AG08396 (cell line): ENCODE measurements at places on chromosomes 5 and 9.

GRCh38 chr9:136650648-136651047 is 12.1 kb upstream of the EGFL7 start:
- no peak for DNase-seq

DNA sequence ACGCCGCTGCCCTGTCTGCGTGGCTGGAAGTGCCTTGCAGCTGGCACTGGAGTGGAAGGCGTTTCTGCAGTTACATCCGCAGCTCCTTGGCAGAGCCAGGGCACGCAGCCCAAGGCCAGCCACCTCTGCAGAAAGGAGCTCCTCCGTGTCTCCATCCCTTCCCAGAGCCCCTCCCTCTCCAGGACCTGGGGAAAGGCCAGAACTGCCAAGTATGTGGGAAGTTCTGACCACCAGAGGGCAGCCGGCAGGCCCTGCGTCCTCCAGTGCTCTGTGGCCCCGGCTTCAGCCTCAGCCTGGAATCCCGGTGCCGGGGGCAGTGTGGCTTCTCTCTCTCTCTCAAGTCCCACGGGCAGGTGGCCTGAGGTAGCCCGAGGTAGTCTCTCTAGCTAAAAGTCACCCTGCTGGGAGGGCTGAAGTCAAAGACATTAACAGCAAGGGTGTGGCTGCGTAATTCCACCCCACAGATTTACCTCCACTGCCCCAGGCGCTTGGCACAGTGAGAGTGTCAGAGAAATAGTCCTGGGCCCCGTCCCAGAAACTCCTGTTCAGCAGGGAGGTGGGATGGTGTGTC is 101.7 kb upstream of the FCN2 start:
- DNase-seq = peak; percentile 73

DNA sequence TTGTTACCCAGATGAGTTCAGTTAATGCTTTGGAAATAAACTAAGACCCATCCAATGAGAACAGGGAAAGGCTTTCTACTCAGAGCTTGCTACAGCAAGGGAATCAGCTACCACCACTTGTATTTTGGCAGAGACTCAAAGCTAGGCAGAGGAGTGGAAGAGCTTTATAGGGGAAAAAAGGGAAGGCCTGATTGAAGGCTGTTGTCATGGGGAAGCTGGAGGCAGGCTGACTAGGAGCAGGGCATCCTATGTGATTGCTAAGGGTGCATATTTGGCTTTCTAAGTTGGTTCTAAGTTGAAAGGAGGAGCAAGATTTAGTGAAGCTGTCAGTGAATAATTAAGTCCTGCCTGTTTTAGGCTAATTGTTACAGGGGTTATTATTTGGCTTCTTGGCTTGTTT is 115.5 kb downstream of the PTTG1 start:
- no peak for DNase-seq

DNA sequence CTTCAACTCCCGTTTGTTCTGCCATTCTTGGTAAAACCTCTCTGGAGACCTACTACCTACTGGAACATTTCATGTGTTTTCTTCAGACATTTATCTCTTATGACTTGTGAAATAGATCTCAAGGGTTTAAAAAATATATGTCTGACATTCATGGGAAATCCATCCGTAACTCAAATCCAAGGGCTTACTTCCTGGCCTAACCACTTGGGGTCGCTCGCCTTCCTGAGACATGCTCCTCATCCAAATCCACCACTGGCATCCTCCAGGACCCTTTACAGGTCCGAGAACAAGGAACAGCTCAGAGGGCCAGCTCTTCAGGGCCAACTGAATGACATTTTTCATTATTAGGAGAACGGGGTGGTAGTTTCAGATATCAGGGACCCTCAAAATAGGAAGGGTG is 235.1 kb upstream of the TUT7 start:
- DNase-seq = no peak

- no peak for DNase-seq
These were observed 455.0 kb downstream of the CTNND2 start for GRCh38 chr5:11449217-11449616.

GRCh38 chr5:133792024-133792423 is 176.4 kb downstream of the C5orf15 start:
- no peak for DNase-seq

- DNase-seq = peak; percentile 51
These were observed 6.5 kb downstream of the ADAMTS13 start for GRCh38 chr9:133428617-133429101.

DNA sequence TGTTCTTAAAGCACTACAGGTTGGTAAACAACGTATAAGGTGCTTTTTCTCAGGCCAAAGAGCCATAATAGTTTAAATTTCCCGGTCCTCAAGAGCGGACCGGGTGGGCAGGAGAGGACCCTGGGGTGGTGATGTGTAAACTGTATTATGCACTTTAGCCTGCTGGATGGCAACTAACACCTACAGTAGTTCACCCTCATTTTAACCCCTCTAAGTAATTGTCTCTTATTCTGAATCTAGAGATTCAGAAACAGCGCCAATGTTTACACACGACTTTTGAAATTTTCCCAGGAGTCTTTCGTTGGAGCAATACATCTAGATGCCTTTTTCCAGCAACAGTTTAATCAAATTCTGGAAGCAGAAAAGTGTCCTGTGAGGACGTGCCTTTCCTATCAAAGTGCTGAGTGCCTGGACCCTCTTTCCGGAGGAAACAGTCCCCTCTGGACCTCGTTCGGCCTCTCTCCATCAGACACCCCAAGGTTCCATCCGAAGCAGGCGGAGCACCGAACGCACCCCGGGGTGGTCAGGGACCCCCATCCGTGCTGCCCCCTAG is 676 bp upstream of the OCLN start:
- DNase-seq = no peak

- peak; percentile 44 for DNase-seq
These were observed 263.5 kb downstream of the CWC27 start for GRCh38 chr5:65032250-65032649.

DNA sequence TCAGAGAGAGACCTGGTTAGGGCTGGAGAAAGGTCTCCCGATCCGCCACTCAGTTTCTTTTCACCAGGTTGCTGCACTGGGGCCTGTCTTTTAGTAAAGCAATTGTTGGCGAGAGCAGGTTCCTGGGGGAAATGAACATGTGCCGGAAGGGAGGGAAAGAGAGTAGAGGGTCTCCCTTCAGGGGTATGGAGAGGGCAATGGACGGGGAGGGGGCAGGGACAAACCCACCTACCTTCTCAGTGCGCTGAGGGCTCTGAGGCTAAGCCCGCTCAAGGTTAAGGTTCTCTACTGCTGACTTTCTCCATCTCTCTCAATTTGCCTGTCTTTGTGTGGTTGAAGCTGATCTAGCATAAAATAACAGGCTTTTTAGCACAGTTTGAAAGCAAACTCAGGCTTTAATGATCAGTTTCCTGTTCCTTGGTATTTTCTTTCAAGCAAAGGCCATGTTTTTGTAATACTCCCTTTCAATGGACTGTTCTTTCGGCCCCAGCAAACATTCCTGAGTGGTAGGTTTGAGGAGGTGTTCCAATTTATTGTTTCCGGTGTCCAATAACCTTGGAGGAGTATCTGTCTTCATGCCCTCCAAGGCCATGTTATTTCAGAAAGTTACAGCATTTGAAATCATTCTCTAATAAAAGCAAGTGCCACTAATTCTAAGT is 25.5 kb upstream of the TRAF1 start:
- DNase-seq = no peak
